Activated CD4-positive, alpha-beta T cell treated with anti-CD3 and anti-CD28 coated beads, Interleukin-2, Interleukin-4, amounts not matched to agents 100 ng/mL and 50 ng/mL, durations not matched to agents 16 hours and 8 hours (primary cell): ENCODE measurements at places on chromosomes 1 and 21.

GRCh38 chr1:246448373-246448772 lies 58.7 kb downstream of the SMYD3 start:
- no peak for DNase-seq

- DNase-seq, result no peak
Observed at GRCh38 chr1:13790290-13791030, 90.5 kb downstream of the PRDM2 start.

- DNase-seq, result no peak
Observed at GRCh38 chr21:35231090-35231489, 182.0 kb upstream of the RUNX1 start.

GRCh38 chr1:244394826-244395765 lies 56.6 kb downstream of the ADSS2 start:
- no peak for DNase-seq

- DNase-seq, result no peak
Observed at GRCh38 chr1:86062453-86062852, 94.1 kb downstream of the COL24A1 start.

- no peak for DNase-seq
Observed at GRCh38 chr1:20063861-20064292, 6.1 kb upstream of the PLA2G5 start.

DNA sequence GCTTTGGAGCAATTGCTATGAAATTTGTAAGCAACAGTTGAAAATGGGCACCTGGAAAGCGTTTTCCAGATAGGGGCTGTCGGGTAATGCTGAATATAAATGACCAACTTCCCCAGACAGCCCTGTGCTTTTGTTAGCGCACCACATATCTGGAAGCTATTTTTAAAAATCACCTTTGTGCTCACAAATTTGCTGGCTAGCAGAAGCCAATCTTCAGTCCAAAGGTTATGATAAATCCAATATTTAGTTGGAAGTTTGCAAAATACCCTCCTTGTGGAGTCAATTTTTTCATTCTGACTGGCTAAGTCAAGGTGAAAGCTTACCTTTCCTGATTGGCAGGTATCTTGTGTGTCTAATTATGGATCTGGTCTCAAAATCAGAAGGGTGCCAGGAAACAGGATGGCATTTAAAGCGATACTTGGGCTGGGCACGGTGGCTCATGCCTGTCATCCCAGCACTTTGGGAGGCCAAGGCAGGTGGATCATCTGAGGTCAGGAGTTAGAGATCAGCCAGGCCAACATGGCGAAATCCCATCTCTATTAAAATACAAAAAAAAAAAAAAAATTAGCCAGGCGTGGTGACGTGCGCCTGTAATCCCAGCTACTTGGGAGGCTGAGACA lies 124.1 kb upstream of the AJAP1 start:
- DNase-seq, result no peak

GRCh38 chr1:2431518-2431917 lies 19.2 kb upstream of the PEX10 start:
- DNase-seq, result no peak

DNA sequence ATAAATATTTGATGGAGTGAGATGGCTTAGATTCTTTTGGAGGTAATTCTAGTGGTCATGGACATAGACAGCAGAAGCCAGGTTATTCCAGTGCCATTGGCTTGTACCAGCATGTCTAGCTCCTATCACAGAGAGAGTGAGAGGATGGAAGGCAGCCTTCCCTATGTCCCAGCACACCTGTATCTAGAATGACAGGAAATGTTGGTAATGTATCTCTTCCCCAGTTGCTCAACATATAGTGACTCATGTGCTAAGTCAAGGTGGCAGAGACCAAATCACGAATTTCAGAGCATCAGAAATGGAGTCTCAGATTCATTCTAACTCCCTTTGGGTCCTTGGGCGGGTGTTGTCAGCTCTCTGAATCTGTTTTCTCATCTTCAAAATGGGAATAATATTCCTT lies 28.4 kb downstream of the METTL13 start:
- no peak for DNase-seq

- DNase-seq, result no peak
Observed at GRCh38 chr1:196997423-196997822, 20.1 kb downstream of the CFHR5 start.

GRCh38 chr1:158485455-158485854 lies 13.4 kb downstream of the OR10R2 start:
- DNase-seq, result no peak
